ENCODE measurements at places on chromosomes 11 and 22. TPM values are rescaled to one million over a fixed set of nuclear protein-coding genes. Genes with fewer than 3 reads are reported as not detected.
A peak's percentile ranks its signal among the peaks of the same experiment; 100 is the strongest.

GRCh38 chr11:33893711-33894397, 2.0 kb upstream of the LMO2 start:
- no peak for DNase-seq

- DNase-seq = no peak
Measured at GRCh38 chr11:19281041-19281440, 40.3 kb upstream of the E2F8 start.

C11orf86 gene
- not detected for total RNA-seq

DNA sequence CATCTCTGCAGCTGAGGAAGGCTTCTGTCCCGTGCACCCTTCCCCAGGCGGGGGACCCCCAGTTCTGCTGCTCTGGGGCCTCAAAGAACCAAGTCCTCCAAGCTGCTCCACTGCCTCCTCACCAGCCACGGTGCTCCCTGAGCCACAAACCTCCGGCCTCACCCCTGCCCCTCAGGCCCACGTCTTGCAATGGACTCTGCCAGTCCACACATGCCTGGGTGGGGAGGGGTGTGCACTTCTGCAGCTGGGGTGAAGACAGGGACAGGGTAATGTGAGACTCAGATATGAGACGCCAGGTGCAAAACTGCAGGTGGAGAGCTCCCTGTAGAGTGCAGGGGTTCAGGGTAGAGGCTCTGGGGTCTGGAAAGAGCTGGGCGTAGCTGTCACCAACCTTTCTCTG, 3.2 kb upstream of the PTDSS2 start:
- DNase-seq = no peak

GRCh38 chr11:32141745-32142546, 51.1 kb downstream of the RCN1 start:
- no peak for DNase-seq

GRCh38 chr11:108768370-108768769, 103.5 kb downstream of the DDX10 start:
- no peak for DNase-seq

- no peak for DNase-seq
Measured at GRCh38 chr11:10197091-10197490, 96.9 kb downstream of the SBF2 start.

LRRN4CL gene
- total RNA-seq = 4.3 TPM

- DNase-seq = no peak
Measured at GRCh38 chr11:12691473-12691872, 17.3 kb downstream of the TEAD1 start.

CBL gene
- total RNA-seq = 15.6 TPM

PLAAT2 gene
- 2.1 TPM for total RNA-seq

DNA sequence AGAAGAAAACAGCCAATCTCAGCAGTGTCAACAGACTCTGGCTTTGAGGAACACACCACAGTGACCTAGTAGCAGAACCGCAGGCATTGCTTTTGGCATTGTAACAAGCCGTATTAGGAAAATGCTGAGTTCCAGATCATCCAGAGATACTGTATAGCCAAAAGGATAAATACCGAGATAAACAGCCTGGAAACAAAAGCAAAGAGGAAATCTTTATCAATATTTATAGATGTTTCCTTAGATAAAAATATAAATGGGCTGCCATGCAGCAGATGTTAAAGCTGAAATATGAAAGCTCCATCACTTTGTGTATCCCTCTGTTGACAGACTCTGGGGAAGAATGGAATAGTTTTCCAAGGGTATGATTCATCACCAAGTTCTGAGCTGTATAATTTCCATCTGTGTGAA, 98.9 kb upstream of the TP53AIP1 start:
- DNase-seq = no peak

DNA sequence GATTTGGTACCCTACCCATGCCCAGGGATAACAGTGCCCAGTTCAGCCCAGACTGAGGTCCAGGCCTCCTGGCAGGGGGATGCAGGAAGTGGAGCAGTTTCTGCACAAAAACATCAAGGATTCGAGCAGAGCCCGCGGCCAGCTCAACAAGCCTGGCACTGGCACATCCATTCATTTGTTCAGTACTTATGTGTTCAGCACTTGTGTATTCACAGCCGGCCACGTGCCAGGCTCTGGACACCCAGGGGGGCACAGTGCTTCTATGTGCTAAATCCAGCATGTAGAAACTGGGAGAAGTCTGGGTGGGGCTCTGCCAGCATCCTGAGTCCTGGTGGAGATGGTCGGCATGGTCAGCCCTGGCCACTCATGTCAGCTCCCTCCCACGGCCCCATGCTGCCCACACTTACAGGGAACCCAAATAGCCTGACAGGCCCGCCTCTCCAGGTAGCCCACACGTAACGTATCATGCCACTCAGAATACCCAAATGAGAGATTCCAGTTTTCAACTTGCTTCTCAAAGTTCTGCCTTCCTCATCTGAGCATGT, 28.5 kb downstream of the LINC01488 start:
- no peak for DNase-seq

DNA sequence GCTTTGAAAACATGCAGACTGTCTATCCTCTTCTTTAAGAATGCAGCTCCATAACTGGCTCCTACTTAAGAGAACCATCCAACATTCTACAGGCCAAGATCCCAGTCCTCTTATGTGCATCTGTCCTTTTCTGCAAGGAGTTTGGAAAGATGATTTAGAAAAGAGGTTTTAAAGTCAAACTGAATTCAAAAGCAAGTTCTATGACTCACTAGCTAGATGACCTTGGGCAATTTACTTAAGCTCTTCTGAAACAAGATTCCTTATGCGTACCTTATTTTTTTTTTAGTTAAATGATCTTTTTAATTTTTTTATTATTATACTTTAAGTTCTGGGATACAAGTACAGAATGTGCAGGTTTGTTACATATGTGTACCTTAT, 29.2 kb downstream of the GUCY1A2 start:
- DNase-seq = no peak

RTN4RL2 gene
- total RNA-seq = 19.2 TPM

DNA sequence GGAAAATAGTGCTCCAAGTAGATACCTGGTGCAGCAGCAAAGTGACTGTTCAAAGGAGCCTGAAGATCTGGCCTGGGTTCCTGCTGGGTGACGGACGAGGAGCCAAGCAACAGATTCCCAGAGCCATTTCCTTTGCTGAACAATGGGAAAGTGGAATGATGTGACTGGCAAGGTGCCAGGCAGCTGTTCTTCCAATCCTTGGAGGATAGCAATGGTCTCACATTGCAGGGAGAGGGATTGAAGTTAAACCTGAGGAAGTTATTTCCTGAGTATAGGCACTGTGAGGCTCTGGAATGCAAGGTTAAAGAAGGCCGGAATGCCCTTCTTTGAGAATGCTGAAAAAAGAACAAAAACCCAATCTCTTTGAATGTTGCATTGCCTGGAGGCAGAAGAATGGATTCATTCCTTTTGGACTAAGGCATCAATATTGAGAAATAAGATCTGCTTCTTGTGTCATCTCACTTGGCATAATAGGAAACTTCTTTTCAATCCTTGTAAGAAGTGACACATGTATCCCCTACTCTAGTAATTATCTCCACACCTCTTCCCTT, 223.8 kb downstream of the BLID start:
- DNase-seq = no peak

MTMR2 gene
- 40.2 TPM for total RNA-seq

OR1S2 gene
- not detected for total RNA-seq

SERPING1 gene
- 614 TPM for total RNA-seq

MRPL49 gene
- 46.5 TPM for total RNA-seq

MYO18B gene
- 0.06 TPM for total RNA-seq

- no peak for DNase-seq
Measured at GRCh38 chr22:38327805-38328204, 10.6 kb upstream of the CSNK1E start.

- DNase-seq = no peak
Measured at GRCh38 chr22:27470169-27470772, 331.3 kb downstream of the MN1 start.

- DNase-seq = no peak
Measured at GRCh38 chr22:49969751-49970527, 9.4 kb downstream of the PIM3 start.

GRCh38 chr11:75615751-75616150, 53.1 kb downstream of the MAP6 start:
- DNase-seq = no peak

GRCh38 chr22:17228725-17229126, 9.5 kb upstream of the ADA2 start:
- DNase-seq = no peak

GRCh38 chr11:70637949-70638583, 239.7 kb downstream of the CTTN start:
- DNase-seq = no peak

ALDH3B1 gene
- 34.8 TPM for total RNA-seq

DNA sequence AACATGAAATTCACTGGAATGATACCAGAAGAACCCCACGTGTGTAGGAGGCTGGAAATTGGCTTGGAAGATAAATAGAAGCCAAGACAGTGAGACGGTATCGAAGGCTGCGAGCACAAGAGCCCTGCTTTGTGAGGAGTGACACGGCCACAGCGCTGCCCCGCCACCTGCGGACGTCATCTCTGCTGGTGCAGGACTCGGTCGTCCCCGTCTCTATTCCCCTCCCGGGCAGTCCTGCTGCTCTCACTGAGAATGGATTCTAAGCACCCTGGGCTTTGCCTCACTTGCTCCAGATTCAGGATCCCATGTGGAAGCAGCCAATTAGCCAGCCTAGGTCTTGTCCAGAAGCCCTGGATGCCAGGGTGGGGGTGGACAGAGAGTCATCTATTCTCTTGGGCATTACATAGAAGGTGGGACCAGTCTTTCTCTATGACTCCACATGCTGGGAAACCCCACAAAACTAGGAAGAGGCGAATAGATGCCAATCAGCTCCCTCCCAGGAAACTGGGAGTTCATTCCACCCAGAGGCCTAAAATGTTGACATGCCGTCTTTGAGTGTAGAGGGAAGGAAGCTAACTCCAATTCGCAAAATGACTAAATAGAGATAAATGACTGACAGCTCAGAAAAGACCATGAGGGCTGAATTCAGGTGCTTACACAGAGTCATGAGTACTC, 25.1 kb downstream of the APOL3 start:
- DNase-seq = no peak

CD3G gene
- total RNA-seq = 3.0 TPM

DNA sequence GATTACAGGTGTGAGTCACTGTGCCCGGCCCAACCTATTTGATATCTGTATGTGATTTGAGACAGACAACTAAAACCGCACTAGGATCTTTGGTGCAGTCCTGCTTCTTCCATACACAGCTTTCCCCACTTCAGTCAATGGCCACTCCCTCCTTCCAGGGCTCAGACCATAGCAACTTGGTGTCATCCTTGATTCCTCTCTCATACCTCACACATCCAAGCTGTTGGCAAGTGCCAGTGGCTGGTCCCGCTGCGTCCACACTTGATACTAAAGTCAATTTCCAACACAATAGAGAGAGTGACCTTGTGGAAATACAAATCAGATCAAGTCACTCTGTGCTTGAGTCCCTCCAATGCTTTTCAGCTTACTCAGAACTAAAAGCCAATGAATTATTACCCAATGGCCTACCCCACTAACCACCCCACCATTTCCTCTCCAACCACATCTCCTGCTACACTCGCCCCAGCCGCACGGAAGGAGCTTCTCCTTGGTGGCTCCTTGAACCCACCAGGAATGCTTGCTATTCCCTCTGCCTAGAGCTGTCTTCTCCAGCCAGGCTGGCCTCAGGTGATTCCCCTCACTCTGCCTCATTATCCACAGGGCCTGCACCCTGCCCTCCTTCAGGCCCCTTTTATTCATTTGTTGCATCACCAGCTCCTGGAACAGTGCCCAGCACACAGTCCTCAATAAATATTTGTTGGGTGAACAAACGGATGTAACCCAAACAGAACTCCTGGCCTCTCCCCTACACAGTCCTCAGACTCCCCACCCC, 12.9 kb downstream of the ABTB2 start:
- DNase-seq = peak; percentile 69

Data from mucosa of gallbladder (tissue), 1 donor.